Stimulated activated CD8-positive, alpha-beta memory T cell treated with anti-CD3 and anti-CD28 coated beads, Interleukin-7, amount 100 ng/mL, for 1 hour (primary cell): ENCODE measurements at places on chromosomes 5 and 9.

DNA sequence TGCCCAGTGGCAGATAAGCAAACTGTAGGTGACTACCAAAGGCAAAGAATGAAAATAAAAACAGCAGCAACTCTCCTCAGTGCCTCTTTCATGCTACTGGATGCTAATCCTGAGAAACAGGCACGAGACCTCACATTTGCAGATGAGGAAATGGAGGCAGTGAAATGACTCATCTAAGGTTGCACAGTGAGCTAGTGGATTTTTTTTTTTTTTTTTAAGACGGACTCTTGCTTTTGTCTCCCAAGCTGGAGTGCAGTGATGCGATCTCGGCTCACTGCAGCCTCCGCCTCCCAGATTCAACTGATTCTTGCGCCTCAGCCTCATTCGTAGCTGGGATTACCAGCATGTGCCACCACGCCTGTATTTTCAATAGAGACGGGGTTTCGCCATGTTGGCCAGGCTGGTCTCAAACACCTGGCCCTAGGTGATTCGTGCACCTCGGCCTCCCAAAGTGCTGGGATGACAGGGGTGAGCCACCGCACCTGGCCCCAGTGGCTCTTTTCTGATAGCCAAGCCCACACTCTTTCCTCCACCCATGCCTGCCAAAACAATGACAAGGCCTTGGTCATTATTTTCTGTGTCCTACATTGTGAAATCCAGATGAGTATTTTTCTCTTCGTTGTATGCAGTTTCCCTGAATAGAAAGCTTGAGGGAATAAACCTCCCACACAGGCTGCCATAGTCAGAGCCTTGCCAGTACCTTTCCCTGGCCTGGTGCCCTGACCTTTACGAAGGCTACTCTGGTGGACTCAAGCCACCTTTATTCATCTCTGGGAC is 19.2 kb downstream of the DOCK2 start:
- DNase-seq, result no peak

DNA sequence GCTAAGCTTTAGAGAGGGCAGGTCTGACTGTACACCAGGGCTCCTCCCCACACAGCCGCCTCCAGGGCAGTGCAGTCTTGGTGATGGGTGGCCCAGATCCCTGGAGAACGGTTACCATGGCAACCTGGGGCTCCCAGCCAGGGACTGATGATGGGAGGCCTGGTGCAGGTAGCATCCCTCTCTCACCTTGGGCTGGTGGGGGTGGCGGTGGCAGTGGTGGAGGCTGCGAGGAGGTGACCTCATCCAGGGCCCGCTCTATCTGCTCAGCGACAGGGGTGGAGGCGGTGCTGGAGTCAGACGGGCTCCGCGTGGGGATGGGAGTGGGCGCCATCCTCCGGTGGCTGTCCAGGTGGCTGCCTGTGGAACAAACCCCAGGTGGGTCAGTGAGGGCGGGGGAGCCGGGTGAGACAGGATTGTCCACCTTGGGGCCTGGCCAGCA is 12.3 kb downstream of the PRR7 start:
- no peak for DNase-seq

GRCh38 chr5:107997338-107997980 is 326.7 kb upstream of the EFNA5 start:
- no peak for DNase-seq

GRCh38 chr5:178328826-178329730 is 96.5 kb upstream of the PHYKPL start:
- no peak for DNase-seq

DNA sequence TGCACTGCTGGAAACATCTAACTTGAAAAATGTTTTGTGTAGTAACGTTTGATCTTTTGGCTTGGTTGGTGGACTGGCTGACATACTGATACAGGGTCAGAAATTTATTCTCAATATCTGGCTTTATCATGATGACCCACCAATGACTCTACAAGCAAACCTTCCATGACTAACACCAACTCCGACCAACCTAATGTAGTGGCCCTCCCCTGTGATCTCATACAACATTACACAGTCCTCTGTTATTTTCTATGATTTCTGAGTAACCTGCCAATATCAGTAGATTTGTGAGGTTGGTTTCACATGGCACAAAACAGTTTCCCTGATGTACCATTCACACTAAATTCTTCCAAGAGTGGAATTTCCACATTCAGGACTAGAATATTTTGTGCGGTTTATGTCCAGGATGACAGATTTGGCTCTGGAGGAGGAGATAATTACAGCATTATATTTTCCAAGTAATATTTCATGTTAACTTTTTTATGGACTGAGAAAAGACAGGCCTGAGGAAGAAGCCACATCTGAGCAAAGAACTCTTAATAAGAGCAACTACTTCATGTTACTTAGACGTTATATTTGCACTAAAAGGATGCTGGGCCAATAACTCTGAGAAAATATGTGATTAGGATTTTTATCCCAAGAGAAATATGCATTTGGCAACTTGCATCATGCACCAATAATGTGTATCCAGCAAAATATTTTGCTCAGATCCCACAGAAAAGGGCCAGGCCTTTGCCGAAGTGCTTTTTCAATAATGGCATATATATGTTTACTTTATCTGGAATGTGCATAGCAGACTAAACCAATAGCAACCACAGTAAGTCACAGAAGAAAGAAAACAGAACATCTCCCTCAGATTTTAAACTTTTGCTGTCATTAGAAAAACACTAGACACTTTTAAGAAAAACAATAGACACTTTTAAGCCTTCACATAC is 273.4 kb downstream of the KCNN2 start:
- DNase-seq, result no peak
